ENCODE measurements at places on chromosomes 5 and 9. TPM values are rescaled to one million over a fixed set of nuclear protein-coding genes. Genes with fewer than 3 reads are reported as not detected.

Gene RNF145
- total RNA-seq = 94.4 TPM

Gene PTCD2
- 2.9 TPM for total RNA-seq

Gene NRG2
- 0.17 TPM for total RNA-seq

Gene SARDH
- 17.7 TPM for total RNA-seq

Gene FGD3
- total RNA-seq = 91.0 TPM

Gene MOB3B
- total RNA-seq = 0.30 TPM

Gene IL17B
- not detected for total RNA-seq

Gene PRR16
- not detected for total RNA-seq

Gene SPTLC1
- total RNA-seq = 43.0 TPM

Gene SPIN1
- 30.3 TPM for total RNA-seq

Gene SPINK4
- total RNA-seq = not detected

Gene AKNA
- 258 TPM for total RNA-seq

Gene NMUR2
- total RNA-seq = not detected

Gene DPYSL3
- not detected for total RNA-seq

Gene UBE2QL1
- 0.45 TPM for total RNA-seq

Gene FLT4
- total RNA-seq = 2.3 TPM

Gene DCTN3
- 81.5 TPM for total RNA-seq

Gene CCNJL
- not detected for total RNA-seq

Gene FREM1
- not detected for total RNA-seq

Gene RAB3C
- total RNA-seq = not detected

All from CD4-positive, alpha-beta T cell (primary cell).